ENCODE measurements at places on chromosomes 11 and 22.
A peak's percentile ranks its signal among the peaks of the same experiment; 100 is the strongest.

DNA sequence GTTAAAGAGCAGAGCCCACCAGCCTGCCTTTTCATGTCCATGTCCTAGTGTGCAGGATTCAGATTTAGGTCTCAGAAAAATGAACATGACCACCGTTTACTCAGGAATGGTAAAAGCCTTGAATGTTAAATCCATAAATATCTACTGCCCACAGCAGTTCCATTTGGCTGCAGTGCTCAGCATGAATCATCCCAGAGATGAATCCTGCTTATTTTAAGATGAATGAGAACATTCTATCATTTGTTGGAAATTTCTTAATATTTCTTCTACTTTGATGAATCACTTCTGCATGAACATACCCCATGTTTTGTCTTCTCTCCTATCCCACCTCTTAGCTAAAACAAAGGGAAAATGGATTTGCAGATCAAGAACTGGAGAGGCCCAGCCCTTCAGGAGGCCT is 47.5 kb upstream of the AQP11 start:
- DNase-seq: peak; percentile 18

GRCh38 chr22:49014227-49015201 is 813.2 kb downstream of the BRD1 start:
- no peak for DNase-seq

DNA sequence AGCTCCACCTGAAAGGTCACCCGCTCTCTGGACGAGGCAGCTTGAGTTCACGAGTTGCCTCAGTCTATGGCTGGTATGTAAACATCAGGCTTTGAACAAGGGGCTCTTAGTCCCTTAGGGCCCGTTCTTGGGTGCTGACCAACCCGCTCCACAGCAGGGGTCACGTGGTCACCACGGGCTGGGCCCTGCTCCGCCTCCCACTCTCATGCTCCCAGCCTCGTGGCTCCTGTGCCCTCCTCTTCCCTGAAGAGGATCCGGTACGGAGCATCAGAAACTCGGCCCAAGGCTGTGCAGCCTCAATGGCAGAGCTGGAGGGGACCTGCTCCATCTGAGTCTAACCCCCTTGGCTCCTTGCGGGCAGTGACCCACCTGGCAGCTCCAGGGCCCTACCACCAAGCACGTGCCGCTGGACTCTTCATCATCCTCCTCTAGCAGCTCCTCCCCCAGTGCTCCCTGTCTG is 54.2 kb upstream of the TTLL12 start:
- DNase-seq: no peak

GRCh38 chr11:79119491-79120284 is 321.1 kb downstream of the TENM4 start:
- no peak for DNase-seq

- no peak for DNase-seq
Measured at GRCh38 chr11:1197431-1197885, 25.4 kb upstream of the MUC5B start.

- peak; percentile 19 for DNase-seq
Measured at GRCh38 chr11:122230385-122230755, 114.4 kb upstream of the BLID start.

DNA sequence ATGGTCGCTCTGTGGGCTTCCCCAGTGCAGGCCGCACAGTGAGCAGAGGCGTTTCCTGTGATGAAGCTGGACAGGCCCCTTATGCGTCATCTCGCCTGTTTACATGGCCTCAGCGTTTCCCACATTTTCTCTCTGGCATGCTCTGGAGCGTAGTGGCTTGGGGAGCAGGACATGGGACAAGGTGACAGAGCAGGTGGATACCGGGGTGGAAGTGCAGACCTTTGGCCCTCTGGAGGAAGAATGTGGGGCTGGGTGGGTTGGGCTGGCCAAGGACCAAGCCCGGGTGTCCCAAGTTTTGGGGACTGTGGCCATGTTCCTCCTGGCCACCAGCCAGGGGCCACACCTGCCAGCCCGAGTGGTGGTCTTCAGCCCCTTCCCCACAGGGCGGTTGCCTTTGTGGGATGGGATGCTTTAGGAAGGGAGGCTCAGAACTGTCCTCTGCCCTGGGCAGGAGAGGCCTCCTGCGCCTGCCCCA is 446.6 kb downstream of the TBC1D22A start:
- no peak for DNase-seq

DNA sequence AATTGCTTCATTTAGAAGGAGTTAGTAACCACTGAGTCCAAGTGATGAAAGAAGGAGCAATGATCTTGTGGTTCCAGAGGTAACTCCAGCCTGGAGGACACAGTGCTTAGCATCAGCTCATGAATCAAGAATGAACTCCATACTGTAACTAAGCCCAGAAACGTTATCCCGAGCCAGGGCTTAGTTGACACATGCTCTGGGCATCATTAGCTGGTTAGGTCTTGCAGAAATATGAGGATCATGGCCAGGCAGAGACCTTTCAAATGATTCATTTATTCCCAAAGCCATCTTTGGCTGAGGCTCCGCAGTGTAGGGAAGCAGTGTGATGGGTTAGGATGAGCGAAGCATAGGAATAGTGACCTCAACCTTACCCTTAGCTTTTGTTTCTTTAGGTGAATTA is 277.4 kb downstream of the FAM76B start:
- DNase-seq: no peak

DNA sequence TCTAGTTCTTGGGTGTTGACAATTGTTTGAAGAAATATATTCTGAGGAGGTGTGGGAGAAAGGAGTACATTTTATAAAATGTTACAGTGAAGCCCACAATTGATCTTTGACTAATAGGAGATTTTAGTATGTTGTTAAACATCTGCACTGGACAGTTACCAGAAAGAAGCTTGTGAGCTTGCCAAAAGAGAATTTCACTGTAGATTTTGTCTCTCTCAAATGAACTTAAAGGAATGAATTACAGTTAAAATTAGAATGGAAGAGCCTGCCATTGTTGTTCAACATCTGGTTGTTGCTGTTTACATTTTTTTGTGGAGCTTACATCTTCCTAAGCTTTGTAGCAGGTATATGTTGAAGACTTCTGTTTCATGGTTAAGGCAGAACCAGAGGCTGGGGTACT is 620.5 kb upstream of the CCDC179 start:
- no peak for DNase-seq

DNA sequence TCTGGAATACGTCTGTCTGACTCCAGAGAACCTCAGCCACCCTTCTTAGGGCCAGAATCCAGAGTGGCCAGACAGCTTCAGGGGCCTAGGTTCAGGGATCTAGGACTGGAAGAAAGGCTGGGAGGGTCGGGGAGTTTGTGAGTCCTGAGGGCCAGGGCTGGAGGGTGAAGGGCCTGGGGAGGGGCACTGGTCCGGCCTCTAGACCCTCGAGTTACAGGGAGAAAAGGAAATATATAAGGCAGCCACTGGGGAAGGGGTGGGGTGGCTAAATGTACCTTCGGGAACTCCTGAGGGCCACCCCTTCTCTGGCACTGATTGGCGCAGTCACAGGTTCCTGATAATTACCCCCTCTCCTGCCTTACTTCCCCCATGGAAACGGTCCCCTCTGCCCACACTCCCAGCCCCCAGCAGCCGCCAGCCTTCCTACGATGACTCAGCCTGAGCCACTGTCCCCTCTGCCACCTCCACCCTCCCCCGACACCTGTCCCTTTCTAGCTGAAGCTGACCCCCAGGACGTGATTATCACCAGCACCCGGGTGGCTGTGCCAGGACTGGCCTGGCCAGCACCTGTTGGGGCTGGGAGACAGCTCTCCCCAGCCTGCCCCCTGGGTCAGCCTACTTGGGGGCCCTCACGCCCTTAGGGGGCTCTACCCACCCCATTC is 26.4 kb downstream of the MB start:
- DNase-seq: no peak

GRCh38 chr11:83643115-83643514 is 356.9 kb upstream of the CCDC90B start:
- DNase-seq: no peak

DNA sequence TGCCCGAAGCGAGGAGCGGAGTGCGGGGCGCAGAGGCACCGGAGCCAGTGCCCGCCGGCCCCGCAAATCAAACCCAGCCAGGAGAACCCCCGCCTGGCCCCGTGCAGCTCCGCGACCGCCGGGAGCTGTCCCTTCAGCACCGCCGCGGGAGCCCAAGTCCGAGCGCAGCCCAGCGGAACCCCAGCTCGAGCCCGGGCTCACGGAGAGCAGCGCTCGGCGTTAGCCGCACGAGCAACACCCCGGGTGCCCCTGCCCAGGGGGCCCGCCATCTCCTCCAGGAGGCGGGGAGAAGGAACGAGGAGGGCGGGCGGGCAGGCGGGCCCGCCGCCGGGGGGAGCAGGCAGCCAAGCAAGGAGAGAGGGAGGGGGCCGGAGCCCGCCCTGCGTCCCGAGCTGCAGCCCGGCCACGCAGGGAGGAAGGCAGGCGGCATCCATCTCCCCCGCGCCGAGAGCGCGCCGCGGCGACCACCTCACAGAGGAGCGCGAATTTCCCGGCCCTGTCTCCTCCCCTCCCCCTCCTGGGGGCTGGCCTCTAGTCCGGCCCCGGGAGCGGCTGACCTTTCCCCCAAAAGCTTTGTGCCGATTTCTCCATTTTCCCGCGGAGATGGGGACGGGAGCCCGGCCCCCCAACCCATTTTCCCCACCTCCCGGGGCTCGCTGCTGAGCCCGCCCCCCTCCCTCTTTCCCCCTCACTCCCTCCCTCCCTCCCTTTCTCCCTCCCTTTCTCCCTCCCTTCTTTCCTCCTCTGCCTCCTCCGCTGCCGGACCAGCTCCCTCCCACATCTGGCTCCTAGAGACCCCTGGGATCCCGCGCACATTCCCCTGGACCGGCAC is 621 bp downstream of the KCNC1 start:
- DNase-seq: peak; percentile 71

DNA sequence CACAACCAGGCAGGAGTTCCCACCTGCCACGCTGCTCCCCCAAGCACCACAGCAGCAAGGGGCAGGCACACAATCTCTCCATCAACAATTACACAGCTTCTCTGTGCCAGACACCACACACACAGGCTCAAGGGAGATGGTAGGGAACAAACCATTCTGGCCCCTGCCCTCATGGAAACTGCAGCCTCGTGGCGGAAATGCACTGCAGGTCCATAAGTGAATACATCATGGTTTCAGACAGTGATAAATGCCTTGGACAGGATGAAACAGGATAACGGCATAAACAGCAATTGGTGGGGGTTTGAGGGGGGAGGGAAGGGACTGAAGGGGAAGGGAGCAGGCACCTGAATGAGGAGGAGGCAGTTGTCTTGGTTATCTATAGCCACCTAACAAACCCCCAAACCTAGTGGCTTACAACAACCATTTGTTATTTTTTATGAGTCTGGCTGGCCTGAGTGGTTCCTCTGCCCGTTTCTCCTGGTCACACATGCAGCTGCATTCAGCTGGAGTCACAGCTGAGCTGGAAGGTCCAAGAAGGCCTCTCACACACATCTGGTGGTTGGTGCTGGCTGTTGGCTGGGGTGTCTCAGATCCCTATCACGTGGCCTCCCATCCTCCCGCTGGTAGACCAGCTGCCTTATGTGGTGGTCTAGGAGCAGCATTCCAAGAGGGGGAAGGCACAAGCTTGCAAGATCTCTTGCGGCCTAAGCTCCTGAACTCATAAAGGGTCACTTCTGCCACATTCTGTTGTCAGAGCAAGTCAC is 15.0 kb upstream of the YWHAH start:
- no peak for DNase-seq

DNA sequence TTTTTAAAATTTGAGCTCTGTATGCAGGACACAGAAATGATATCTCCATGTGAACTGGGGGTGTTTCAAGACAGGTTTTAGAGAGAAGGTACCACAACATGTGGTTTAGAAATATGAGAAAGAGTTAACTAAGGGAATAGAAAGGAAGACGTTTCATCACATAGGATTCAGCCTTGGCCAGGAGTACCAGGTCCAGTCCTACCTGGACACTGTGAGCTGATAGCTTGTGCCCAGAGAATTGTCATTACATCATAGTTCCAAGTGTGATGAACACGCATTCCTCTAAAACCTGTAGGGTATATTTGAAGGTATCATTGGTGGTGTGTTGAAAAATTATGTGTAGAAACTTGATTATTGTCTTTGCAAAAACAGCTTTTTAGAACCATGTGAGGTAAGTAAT is 1.8 kb downstream of the SLC22A9 start:
- DNase-seq: no peak

GRCh38 chr11:77111946-77112345 is 9.3 kb downstream of the OMP start:
- no peak for DNase-seq

GRCh38 chr11:68077617-68078582 is 39.1 kb downstream of the TCIRG1 start:
- no peak for DNase-seq

DNA sequence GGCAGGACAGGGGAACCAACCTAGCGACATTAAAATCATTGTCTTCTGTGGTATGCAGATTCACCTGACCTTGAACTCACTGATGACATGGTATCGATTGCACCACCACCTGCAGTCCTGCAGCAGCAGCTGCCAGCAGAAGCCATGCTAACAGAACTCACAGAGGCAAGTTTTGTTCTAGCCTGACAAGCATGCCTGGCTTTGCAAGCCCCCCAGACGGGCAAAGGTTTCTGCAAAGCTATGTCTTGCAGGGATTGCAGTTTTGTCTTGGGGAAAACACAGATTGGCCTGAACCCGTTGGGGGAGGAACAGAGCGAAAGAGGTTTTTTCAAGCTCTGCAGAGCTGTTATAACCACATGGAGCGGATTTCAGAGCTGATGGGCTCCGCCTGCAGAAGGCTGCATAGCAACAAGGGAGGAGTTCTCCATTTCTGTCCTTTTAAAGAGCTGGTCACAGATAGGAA is 221.0 kb downstream of the HIPK3 start:
- no peak for DNase-seq

- no peak for DNase-seq
Measured at GRCh38 chr11:130455483-130456127, 7.2 kb downstream of the ADAMTS15 start.

DNA sequence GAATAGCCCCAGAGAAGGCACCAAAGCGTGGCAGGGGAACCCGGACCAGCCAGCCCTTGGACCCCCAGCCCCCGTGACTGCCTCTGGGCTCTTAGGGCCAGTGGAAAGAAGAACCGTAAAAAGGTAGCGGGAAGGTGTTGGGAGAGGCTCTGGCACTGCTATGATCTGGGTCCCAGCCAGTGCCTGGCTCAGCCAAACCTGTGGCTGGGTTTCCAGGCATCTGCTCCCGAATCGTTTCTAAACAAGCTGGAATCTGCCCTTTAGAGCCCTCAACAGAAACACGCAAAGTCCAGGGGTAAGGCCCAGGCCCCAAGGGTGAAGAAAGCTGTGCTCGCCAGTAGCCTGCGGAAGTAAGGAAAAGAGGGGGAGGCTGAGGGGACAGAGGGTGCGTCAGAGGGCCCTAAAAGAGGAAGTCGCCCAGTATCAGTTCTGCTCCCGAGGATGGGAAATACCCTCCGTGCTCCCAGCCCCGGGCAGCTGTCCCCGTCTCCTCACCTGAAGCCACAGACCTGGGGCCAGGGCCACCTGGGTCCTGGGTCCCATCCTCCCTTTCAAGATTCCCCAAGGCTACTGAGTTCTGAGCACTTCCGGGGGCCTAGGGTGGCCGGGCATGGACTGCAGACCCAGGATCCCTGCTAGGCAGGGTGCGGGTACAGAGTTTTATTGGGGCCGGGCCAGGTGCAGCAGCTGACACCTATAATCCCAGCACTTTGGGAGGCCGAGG is 24.7 kb downstream of the IL10RA start:
- no peak for DNase-seq

GRCh38 chr11:119373921-119374631 is 7.4 kb downstream of the USP2 start:
- peak; percentile 68 for DNase-seq

- no peak for DNase-seq
Measured at GRCh38 chr11:117588166-117588810, 208.7 kb downstream of the DSCAML1 start.
